ENCODE measurements at places on chromosomes 4 and X. TPM values are rescaled to one million over a fixed set of nuclear protein-coding genes. Genes with fewer than 3 reads are reported as not detected.

PLP2 gene
- 8.9 TPM for total RNA-seq

PDE6B gene
- total RNA-seq, result 24.6 TPM

SPACA5 gene
- total RNA-seq, result not detected

PNMA6F gene
- total RNA-seq, result not detected

SLC10A4 gene
- total RNA-seq, result 0.21 TPM

SHOX gene
- total RNA-seq, result not detected

SLC9A7 gene
- 5.4 TPM for total RNA-seq

TEC gene
- 19.8 TPM for total RNA-seq

TMPRSS11D gene
- total RNA-seq, result not detected

- no peaks in the 10 kb centered on the region for H3K36me3 ChIP-seq
- no peak overlapping the region for H3K4me3 ChIP-seq
- H3K27ac ChIP-seq, result no peak overlapping the region
- no peaks in the 10 kb centered on the region for H3K27me3 ChIP-seq
Measured at GRCh38 chr4:28966982-28967381, 1753.2 kb upstream of the PCDH7 start.

DNA sequence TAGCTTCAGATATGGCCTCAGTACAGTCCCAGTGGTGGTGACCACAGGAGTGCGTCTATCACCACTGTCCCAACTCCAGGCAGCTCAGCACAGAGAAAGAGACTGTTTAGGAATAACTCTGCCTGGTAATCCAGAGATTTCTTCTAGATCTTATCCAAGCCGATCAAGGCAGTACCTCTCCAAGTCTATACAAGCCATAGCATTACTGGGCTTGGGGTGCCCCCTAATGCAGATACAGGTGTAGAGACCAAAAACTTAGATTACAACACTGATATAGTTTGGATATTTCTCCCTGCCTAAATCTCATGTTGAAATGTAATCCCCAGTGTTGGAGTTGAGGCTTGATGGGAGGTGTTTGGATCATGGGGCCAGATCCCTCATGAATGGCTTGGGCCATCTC, 100.9 kb downstream of the PTCHD1 start:
- no peak for DNase-seq
- no peaks in the 10 kb centered on the region for H3K4me1 ChIP-seq
- H3K36me3 ChIP-seq, result no peaks in the 10 kb centered on the region
- H3K27ac ChIP-seq, result no peak overlapping the region
- H3K27me3 ChIP-seq, result no peaks in the 10 kb centered on the region
- H3K4me3 ChIP-seq, result no peak overlapping the region

DNA sequence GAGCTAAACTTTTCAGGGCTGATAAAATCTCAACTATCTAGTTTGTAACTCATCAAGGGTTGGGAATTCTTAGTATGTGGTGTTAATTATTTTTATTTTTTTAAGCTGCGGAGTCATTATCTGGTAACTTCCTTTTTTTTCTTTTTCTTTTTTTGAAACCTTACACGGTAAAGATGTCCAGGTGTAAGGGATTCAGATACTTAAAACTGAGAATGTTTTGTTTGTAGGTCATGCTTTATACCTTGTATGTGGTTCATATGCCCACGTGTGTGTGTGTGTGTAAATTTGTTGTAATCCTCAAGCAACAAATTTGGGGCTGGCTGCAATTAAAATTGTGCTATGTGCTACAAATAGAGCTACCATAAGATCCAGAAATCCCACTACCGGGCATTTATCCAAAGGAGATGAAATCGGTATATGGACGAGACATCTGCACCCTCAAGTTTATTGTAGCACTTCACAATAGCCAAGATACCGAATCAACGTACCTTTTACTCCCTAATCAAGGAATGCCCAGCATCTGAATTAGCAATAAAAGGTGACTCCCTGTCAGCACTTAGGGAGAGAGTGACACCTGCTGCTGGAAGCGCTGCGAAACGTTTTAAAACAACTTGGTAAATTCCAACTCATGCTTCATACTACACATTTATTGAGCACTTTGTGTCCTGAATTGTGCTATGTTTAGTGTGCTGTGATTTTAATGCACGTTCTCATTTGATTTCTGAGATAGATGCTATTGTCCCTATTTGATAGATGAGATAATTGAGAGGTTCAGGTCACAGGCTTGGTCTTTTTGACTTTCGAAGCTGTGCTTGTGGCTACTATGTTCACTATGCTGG, 16.1 kb downstream of the MSMO1 start:
- DNase-seq, result peak; percentile 41
- no peaks in the 10 kb centered on the region for H3K4me1 ChIP-seq
- H3K27ac ChIP-seq, result no peak overlapping the region
- H3K36me3 ChIP-seq, result peaks cover 3% of the 10 kb centered on the region
- H3K4me3 ChIP-seq, result no peak overlapping the region

DNA sequence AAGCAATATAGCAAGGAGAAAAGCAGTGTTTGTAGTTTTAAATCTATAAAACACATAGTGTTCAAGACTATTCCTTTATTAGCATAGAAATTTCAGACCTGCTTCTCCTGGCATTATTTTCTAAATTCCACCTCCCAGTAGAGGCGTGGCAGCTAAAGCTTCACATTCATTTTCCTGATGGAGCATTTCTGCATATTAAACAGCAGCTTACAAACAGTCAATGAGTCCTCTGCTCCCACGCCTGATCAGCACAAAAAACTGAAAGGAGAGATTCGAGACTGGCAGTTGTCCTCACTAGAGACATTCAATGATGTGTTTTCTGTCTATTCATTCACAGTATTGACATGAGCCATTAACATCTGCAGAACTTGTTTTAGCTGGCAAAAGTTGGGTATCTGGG, 61.4 kb downstream of the SHISA3 start:
- H3K4me1 ChIP-seq, result no peaks in the 10 kb centered on the region
- H3K4me3 ChIP-seq, result no peak overlapping the region
- peaks cover 3% of the 10 kb centered on the region for H3K36me3 ChIP-seq
- no peak overlapping the region for H3K27ac ChIP-seq
- H3K27me3 ChIP-seq, result no peaks in the 10 kb centered on the region

DNA sequence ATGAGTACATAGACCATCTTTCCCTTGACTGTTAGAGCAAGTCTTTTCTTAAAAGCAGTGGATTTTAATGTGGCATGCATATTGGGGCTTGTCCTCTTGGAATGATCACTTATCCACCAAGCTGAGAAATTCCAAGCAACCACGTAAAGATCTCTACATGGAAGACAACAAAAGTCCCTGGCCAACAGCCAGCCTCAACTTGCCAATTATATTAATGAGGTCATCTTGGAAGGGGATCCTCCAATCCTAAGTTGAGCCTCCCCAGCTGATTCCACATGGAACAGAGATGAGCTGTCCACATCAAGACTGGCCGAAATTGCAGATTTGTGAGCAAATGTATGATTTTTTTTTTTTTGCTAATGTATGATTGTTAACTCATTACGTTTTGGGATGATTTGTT, 20.6 kb upstream of the FTHL17 start:
- peaks cover under 1% of the 10 kb centered on the region for H3K27me3 ChIP-seq
- no peaks in the 10 kb centered on the region for H3K4me1 ChIP-seq
- DNase-seq, result no peak
- H3K36me3 ChIP-seq, result no peaks in the 10 kb centered on the region
- H3K27ac ChIP-seq, result no peak overlapping the region

- no peaks in the 10 kb centered on the region for H3K4me1 ChIP-seq
- H3K36me3 ChIP-seq, result no peaks in the 10 kb centered on the region
- no peak for DNase-seq
- H3K27ac ChIP-seq, result no peak overlapping the region
- peaks cover 14% of the 10 kb centered on the region for H3K27me3 ChIP-seq
- no peak overlapping the region for H3K4me3 ChIP-seq
Measured at GRCh38 chrX:103197721-103198306, 17.1 kb upstream of the BEX4 start.

DNA sequence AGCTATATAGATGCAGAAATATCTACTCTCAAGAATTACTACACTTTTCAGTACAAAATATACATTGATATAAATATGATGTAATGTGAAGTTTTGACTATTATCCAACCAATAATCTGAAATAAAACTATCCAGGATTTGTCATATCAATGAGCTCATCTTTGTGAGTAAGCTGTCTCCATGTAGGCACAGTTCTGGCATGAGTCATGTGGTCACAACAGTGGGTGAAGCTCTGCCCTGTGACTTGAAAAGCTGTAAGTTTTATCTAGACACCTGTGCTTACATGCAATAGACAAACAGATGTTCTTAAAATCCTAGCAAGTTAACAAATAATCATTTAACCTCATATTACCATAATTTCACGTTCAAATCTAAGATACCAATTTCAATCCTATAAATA, 192.7 kb downstream of the GABRG1 start:
- no peaks in the 10 kb centered on the region for H3K36me3 ChIP-seq
- no peaks in the 10 kb centered on the region for H3K4me1 ChIP-seq
- no peaks in the 10 kb centered on the region for H3K27me3 ChIP-seq
- H3K4me3 ChIP-seq, result no peak overlapping the region
- no peak for DNase-seq

DNA sequence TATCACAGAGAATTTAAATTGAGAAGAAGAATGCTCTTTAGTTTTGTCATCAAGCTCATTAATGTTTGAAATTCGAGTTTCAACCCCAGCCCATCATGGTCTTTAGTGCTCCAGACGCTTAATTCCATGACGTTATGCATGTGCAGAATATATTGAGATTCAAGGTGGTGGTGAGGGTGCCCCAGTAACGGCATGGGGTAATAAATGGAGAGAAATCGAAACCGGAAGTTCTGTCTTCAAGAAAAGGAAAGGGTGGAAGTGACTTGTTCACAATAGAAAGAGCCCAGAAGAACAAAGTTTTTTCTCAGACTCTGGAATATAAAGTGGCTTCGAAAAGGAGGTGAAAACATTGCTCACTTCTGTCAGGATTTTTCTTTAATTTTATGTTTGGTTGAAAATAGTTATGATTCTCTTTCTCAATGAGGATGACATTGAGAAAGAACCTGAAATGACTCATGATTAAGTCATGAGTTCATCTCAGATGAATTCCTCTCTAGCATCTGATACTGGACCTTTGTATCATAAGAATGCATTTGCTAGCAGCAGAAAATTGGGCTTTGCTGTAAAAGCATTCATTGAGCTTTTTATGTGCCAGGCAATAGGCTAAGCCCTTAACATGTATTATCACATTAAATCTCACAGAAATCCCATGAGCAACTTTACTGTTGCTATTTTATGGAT, 779 bp upstream of the DDX60L start:
- H3K4me1 ChIP-seq, result peaks cover 2% of the 10 kb centered on the region
- H3K27me3 ChIP-seq, result no peaks in the 10 kb centered on the region
- DNase-seq, result no peak
- H3K27ac ChIP-seq, result peak overlapping the region; percentile 95

GRCh38 chrX:125492439-125492838, 172.8 kb downstream of the TEX13C start:
- DNase-seq, result no peak
- H3K27me3 ChIP-seq, result no peaks in the 10 kb centered on the region
- no peak overlapping the region for H3K4me3 ChIP-seq
- H3K36me3 ChIP-seq, result no peaks in the 10 kb centered on the region
- no peaks in the 10 kb centered on the region for H3K4me1 ChIP-seq

DNA sequence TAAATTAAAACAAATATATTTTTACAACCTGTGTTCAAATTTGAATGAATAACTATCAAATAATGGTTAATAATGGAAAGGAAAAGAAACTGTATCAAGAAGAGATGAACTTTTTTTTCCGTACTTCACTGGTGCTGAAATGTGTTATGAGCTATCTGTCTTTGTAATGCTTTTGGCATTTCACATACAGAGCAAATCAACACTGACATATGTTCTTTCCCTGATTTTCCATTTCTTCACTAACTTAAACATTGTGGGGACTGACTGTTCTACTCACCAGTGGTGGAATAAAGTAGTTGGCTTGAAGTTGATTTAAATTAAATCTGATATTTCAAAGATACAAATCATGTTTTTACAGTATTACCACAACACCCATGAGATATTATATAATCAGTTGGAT, 304.0 kb upstream of the BMP3 start:
- H3K4me3 ChIP-seq, result no peak overlapping the region
- no peaks in the 10 kb centered on the region for H3K27me3 ChIP-seq
- H3K4me1 ChIP-seq, result no peaks in the 10 kb centered on the region
- H3K36me3 ChIP-seq, result no peaks in the 10 kb centered on the region
- no peak for DNase-seq

DNA sequence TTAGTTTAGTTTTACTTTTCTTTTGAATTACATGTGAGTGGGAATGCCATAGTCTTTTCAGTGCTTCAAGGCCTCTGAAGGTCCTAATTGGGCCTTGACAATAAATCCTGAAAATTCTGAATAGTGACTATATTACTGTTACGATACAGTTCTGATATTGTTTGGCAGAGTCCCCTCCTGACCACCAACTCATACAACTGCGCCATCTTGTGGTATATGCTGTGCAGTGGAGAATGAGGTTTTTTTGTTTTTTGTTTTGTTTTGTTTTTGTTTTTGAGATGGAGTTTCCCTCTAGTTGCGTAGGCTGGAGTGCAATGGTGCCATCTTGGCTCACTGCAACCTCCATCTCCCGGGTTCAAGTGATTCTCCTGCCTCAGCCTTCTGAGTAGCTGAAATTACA, 56.6 kb upstream of the CHRDL1 start:
- peak; percentile 41 for DNase-seq
- peaks cover 8% of the 10 kb centered on the region for H3K27me3 ChIP-seq
- no peak overlapping the region for H3K27ac ChIP-seq
- H3K4me3 ChIP-seq, result no peak overlapping the region
- no peaks in the 10 kb centered on the region for H3K36me3 ChIP-seq
- H3K4me1 ChIP-seq, result no peaks in the 10 kb centered on the region

GRCh38 chr4:3397128-3397527, 44.6 kb upstream of the HGFAC start:
- no peak overlapping the region for H3K27ac ChIP-seq
- peaks cover 4% of the 10 kb centered on the region for H3K36me3 ChIP-seq
- no peaks in the 10 kb centered on the region for H3K4me1 ChIP-seq
- no peak overlapping the region for H3K4me3 ChIP-seq
- no peak for DNase-seq

DNA sequence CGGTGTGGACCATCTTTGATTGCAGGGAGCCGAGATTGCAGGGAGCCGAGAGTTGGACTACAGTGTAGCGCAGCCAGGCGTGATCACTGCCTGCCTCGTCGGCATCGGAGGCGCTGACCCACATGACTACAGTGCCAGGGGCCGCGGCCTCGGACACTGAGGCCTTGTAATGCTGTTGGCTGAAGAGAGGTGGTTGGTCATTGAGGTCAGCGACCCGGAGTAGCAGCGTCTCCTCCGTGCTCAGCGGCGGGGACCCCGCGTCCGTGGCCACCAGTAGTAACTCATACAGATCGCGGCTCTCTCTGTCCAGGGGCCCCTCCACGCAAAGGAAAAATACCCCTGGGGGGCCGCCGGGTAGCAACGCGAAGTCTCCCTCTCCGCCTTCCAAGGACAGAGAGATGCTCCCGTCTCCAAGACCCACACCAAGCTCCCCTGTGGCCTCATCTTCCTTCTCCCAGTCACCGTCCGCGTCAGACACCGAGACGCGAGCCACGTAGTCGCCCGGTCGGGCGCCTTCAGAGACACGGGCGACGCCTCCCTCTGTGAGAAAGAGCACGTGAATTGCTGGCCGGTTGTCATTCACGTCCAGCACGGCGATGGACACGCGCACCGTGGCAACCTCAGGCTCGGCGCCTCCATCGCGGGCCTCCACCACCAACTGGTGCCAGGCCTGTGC, 1.9 kb downstream of the DCHS2 start:
- H3K4me3 ChIP-seq, result no peak overlapping the region
- DNase-seq, result no peak
- no peaks in the 10 kb centered on the region for H3K36me3 ChIP-seq
- H3K4me1 ChIP-seq, result no peaks in the 10 kb centered on the region
- H3K27me3 ChIP-seq, result peaks cover 7% of the 10 kb centered on the region

GRCh38 chr4:24219209-24219608, 329.4 kb upstream of the PPARGC1A start:
- H3K4me3 ChIP-seq, result no peak overlapping the region
- no peaks in the 10 kb centered on the region for H3K27me3 ChIP-seq
- no peaks in the 10 kb centered on the region for H3K36me3 ChIP-seq
- no peaks in the 10 kb centered on the region for H3K4me1 ChIP-seq
- no peak overlapping the region for H3K27ac ChIP-seq
- no peak for DNase-seq
